ENCODE measurements at places on chromosomes 4 and X.

GRCh38 chr4:94304365-94304971, 38.2 kb downstream of the HPGDS start:
- DNase-seq = peak; percentile 25

- DNase-seq = no peak
These were observed 28.3 kb upstream of the BTC start for GRCh38 chr4:74822603-74823002.

- no peak for DNase-seq
These were observed 97.0 kb downstream of the AFAP1 start for GRCh38 chr4:7842384-7843279.

GRCh38 chr4:169658975-169659715, 38.8 kb downstream of the CLCN3 start:
- no peak for DNase-seq

GRCh38 chrX:10049236-10049635, 82.1 kb downstream of the CLDN34 start:
- DNase-seq = no peak

GRCh38 chr4:121783210-121783609, 17.9 kb upstream of the EXOSC9 start:
- DNase-seq = no peak

DNA sequence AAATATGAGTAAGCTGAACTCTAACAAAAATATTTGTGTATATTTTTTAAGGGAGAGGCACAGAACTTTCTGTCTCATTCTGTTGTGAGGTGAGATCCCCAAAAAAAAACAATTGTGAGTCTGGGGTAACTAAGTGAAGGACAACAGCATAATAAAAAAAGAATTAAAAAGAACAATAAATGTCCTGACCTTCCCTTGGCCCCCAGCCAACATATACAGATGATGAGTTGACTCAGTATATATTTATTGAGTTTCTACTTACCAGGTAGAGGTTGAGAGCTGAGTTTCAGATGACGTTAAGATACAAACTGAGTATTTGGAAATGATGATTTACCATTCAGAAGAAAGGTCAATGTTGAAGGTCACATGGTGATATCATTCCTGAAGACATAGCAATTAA, 239.5 kb downstream of the KCNIP4 start:
- DNase-seq = no peak

DNA sequence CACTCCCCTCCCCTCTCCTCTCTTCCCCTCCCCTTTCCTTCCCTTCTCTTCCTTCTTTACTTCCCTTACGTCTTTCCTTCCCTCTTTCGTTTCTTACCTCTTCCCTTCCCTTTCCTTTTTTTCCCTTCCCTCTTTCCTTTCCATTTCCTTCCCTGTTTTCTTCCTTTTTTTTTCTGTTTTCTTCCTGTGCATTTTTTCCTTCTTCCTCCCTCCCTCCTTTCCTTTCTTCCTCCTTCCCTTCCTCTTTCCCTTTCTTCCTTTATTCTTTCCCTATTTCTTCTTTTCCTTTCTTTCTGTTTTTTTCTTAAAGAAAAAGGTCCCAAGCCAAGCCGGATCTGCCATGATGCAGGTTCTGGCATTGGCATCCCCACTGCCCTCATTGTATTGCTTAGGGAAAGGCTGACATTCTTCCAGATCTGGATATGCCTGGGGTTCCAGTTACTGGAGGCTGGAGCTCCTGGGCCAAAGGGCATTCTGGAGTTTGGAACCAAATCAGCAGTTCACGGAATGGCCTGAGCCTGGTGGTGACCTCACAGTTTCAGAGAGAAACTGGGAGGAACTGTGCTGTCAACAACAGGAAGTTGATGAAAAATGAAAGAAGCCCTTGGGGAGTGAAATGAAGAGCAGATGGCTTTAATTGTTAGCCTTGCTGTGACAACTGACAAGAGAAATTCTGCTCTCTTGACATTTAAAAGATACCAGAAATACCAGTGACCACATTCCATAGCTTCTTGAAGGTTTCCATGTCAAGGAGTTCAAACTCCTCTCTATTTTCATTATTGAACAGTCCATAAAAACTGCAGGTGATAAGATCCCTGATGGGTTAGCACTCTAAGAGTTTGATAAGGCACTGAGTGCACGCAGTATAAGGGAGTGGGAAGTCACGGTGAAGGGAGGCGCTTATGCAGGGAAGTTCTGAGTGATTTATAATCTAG, 622.1 kb downstream of the SPRY1 start:
- DNase-seq = no peak

DNA sequence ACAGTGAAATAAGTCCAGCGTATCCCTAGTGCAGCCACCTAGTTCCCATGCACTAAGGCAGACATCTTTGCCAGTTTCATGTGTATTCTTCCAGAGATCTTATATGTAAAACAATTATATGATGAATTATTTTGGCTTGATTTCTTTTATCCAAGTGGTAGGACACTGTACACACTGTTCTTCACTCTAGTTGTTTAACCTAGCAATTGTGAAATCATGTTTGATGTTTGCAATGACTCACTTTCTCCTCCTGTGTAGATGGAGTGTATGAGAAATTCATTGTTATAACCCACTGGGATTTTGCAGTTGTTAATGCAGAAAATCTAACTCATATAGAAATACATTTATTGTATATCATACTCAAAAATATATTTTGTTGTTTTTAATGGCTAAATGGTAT, 17.5 kb upstream of the TBC1D1 start:
- no peak for DNase-seq

- no peak for DNase-seq
These were observed 129.7 kb upstream of the USP38 start for GRCh38 chr4:143054971-143055370.

GRCh38 chrX:136475236-136475635, 12.5 kb upstream of the BRS3 start:
- DNase-seq = no peak

- DNase-seq = no peak
These were observed 85.7 kb upstream of the EXOC1L start for GRCh38 chr4:55733932-55734331.

DNA sequence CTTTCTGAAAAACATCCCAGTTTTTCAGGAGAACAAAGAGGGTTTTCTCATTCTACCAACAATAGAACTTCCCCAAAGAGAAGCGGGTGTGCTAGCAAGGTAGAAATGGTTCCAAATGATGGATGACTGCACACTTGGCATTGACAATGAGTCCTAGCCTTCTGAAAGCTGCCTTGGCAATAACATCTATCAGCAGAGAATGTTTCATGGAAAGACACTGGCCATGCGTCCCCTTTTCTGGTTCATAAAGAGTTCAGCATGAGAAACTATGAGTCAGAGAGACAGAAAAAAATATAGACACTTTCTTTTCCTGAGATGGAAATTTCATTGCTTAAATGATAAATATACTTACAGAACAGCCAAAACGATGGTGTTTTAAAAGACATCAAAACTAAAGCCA, 236.9 kb upstream of the PRKX start:
- no peak for DNase-seq

Data from CD4-positive, alpha-beta T cell treated with Interleukin-21 for 1 hour (primary cell).